ENCODE measurements at places on chromosomes 4 and X.

DNA sequence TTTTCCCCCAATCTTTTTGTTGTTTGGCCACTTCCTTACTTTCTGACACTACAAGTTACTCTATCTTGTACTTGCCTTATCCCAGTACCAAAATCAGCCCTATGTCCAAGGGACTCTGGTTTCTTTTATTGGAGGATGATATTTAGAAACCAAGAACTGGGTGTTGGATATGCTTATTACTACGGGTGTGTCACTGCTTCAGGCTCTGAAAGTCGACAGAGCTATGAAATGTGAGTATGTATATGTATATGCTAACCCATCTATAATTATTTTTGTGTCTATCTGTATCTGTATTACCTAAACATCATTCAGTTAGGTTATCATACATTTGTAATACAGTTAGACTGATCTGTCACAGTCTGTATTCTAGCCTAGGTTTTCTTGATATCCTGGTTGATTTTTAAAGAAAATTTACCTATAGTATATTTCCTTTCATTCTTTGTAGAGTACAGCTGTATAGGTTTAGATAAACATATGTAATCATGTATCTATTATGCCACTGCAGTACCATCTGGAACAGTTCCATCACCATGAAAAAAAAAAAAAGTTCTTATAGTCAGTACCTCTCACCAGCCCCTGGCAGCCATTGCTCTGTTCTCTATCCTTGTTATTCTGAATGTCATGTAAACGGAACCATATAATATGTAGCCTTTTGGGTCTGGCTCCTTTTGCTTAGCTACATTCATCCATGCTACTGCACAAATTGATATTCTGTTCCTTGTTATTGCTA is 18.1 kb downstream of the SEC24B start:
- no peak for DNase-seq

GRCh38 chr4:55553441-55554201 is 6.9 kb upstream of the CLOCK start:
- DNase-seq, result no peak

DNA sequence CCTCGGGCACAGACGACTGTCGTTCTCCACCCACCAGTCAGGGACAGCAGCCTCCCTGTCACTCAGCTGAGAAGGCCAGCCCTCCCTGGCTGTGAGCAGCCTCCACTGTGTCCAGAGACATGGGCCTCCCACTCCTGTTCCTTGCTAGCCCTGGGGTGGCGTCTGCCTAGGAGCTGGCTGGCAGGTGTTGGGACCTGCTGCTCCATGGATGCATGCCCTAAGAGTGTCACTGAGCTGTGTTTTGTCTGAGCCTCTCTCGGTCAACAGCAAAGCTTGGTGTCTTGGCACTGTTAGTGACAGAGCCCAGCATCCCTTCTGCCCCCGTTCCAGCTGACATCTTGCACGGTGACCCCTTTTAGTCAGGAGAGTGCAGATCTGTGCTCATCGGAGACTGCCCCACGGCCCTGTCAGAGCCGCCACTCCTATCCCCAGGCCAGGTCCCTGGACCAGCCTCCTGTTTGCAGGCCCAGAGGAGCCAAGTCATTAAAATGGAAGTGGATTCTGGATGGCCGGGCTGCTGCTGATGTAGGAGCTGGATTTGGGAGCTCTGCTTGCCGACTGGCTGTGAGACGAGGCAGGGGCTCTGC is 7.9 kb upstream of the MSANTD1 start:
- DNase-seq, result no peak

DNA sequence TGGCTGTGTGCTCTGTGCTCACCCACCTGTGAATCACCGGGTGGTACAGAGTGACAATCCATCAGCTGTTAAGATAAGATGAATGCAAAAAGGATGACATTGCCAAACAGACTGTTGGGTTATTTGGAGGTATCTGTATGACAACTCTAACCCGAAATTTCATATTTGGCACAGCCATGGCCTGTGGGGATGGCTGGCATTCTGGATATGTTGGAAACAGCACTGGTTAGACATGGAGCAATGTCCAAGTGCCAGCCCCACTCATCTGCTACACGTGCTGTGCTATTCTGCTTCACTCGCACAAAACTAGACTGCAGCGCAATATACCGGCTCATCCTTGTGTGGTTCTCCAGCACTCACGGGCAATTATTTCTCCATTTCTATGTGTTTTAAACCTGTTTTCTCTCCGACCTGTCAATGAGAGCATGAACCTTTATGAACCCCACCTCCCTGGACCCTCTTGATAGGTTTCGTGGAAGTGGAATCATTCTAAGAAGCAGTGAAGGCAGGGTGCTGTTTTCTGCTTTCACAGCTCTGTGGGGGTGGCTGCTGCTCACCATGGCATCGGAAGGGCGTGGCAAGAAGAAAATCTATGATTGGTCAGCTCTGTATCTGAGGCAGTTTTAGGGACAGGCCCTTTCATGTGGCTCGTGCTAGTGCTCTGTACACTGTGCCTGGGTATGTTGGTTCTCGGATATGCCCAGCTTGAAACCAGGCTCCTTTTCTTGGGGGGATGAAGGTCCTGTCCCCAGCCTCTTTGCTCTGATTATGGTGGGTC is 94.9 kb downstream of the ENPP6 start:
- DNase-seq, result no peak

GRCh38 chr4:109554971-109555370 is 5.1 kb upstream of the MCUB start:
- DNase-seq, result no peak

- no peak for DNase-seq
These were observed 54.5 kb upstream of the CHRNA9 start for GRCh38 chr4:40280586-40280985.

GRCh38 chr4:24433515-24434214 is 150.7 kb downstream of the DHX15 start:
- no peak for DNase-seq

GRCh38 chr4:98748609-98749008 is 90.2 kb upstream of the TSPAN5 start:
- DNase-seq, result no peak

DNA sequence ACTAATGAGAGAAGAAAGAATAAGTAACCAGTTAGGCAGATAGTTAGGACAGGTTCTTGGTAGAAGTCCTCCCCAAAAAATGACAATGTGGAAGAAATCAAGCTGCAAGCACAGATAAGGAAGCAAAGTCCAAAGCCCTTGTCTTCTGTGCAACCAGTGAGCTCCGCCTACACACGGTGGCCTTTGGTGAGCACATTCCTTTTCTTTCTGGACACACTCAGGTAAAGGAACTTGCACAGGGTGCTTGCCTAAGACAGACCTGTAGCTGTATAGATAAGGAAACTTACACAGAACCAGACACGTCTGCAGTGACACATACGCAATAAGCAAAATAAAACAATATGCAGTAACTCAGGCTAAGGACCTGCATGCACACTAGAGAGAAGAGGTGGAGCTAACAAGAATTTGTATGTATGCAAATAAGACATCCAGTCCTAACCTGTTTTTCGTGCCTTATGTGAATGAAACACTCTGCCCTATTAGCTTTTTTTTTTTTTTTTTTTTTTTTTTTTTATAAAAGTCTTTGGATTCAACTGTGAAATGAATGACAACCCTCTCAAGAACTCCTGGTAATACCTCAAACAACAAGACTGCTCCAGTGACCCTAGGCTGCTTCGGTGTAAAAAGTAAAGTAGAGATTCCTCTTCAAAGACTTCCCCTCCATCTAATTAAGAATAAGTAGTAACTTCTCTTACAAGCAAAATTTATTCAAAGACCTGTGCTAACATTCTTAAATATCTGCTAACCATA is 48.8 kb downstream of the UGT2B10 start:
- DNase-seq, result no peak

GRCh38 chrX:105608745-105609144 is 213.6 kb upstream of the NRK start:
- DNase-seq, result no peak

GRCh38 chrX:64976673-64977040 is 407 bp upstream of the ZC4H2 start:
- DNase-seq, result peak; percentile 0
